ENCODE measurements at places on chromosomes 2 and 18.

DNA sequence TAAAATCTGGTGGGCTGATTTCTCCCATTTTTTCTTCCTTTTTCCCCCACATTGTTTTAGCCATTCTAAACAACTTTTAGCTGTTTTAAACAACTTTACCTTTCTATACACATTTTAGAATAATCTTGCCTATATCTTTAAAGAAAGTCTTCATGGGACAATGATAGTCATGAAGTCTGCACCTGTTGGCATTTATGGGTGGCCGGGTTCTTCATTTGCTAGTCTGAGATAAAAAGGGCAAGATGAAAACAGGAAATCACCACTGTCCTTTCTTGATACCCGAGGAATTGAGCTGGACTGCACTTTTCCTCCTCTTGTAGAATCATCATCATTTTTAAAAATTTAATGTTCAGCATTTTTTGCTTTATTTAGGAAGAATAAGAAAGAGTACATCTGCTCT, 104.5 kb downstream of the ATP9B start:
- no peak for DNase-seq

GRCh38 chr2:125707611-125708010, 948.3 kb upstream of the GYPC start:
- no peak for DNase-seq

DNA sequence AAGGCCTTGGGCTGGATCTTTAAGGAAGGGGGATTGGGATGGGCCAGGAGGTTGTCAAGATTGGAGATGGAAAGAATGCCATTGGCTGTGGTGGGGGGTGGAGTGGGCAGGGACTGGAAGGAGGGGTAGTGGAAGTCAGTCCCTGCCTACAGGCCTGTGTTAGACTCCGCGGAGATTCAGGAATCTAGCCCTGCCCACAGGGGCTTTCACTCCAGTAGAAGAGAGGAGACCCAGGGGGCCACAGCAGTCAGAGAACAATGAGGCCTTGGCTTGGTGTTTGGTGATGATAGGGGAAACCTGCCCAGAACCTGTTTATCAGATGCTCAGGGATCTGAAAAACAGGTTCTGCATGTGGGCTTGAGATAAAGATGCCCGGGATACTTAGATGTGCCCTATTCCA, 6.1 kb downstream of the STEAP3 start:
- no peak for DNase-seq

GRCh38 chr2:20738772-20739171, 71.8 kb downstream of the GDF7 start:
- no peak for DNase-seq

DNA sequence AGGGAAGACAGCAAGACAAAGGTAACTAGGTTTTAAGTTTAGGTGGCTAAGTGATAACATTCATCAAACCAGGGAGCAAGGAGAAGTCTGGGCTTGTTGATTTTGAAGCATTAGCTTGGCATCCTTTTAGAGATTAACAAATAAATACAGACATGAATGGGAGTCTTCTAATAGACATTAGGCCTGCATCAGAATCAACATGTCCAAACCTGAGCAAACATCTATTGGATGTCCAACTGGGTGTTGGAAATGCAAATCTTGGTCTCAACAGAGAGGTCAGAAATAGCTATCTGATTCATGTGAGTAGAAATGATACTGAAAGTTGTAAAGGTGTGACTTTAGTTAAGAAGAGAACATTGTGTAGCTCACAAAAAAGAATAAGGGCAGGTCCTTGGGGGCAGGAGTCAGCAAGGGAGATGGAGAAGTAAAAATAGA, 85.5 kb upstream of the RND3 start:
- no peak for DNase-seq

DNA sequence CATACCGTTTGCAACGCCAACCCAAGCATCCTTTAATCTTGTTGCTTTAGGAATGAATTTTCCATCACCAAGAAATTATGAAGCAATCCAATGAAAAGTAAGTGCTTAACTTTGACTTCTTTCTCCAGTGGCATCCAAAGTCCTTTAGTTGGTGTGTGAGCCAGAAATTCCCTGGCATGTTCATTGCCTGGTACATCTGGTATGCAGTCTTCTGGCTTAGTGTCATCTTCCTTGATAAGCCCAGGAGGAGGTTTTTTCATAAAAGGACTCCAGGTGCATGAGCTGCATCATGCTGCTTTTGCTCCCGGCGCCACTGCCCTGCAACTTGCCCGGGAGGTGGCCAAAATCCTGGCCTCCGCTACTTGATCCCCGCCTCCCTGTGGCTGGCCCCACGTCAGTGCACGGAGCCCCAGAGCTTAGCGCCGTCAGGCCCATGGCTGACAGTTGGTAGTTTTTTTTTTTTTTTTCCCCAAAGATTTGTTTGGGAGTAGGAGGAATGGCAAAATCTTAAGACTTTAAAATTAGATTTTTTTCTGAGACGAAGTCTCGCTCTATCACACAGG, 58.7 kb downstream of the PUM2 start:
- DNase-seq = no peak

- no peak for DNase-seq
Observed at GRCh38 chr18:240175-240574, 27.7 kb downstream of the THOC1 start.

DNA sequence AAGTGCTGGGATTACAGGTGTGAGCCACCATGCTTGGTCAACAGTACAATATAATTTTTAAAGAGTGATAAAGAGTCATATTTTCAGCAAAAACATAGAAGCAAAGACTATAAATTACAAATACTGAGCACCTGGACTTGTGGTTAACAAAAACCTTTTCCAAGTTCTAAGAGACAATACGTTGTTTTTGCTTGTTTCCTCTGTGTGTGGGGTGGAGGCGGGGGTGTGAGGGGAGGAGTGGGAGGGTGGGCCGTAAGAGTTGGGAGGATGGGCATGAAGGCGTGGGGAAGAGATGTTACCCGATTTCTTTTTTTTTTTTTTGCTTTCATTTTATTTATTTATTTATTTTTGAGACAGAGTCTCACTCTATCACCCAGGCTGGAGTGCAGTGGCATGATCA, 78.0 kb upstream of the WIPF1 start:
- DNase-seq = no peak

GRCh38 chr18:79402977-79403722, 7.4 kb downstream of the NFATC1 start:
- DNase-seq = no peak

DNA sequence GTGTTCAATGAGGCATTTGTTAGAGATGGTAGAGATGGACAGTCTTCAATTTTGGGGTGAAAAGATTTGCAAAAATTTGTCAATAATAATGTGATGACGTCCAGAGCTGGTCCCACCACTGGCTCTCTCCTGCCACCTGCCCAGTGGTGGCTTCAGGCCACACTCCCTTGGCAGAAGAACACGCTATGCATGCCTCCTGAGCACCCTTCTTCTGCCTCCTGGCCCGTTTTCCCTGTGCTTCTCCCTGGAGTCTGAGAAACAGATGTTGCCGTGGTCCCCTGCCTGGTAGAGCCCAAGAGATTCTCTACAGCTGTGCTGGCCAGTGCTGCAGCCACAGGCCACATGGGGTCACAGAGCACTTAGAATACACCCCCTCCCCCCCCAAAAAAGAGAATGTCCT, 33.6 kb downstream of the INPP5D start:
- DNase-seq = no peak

DNA sequence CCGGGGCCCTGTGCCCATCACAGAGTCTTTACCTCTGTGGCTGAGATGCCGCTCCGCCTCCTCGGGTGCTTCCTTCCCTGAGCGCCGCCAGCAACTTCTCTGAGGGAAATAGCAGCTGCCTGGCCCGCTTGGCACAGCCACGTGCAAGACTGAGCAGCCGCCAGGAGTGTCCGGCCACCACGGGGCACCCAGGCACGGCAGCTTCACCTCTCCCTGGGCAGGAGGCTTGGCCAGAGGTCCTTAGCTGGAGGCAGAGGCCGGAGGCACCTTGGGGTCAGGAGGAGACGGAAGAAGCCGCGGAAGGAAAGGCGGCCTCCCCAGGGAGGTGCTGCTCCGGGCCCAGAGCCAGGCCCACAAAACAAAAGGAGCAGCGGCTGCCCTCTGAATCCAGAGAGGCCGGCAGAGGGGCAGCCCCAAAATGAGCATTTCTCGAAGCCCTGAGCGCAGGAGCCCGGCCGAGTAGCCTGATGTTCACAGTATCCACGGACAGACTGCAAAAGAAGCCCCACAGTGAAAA, 6.0 kb upstream of the LIMS2 start:
- DNase-seq = no peak

DNA sequence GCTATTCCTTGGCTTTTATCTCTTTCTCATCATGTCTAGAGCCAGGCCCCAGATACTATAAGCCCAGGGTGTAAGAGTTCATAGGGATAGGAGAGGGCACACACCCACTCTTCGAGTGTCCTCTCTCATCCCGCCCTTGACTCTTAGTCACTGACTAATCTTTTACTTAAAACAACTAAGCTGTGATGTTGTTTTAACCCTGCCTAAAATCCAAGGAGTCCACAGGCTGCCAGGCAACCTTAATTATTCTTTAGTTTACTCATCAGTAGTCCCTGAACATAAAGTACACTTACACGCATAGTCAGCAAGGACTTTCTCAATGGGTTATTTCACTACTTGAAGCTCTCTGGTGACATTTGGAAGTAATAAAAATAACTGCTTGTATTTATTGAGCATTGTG, 28.4 kb downstream of the GREB1L start:
- no peak for DNase-seq

GRCh38 chr2:85913884-85914881, 25.4 kb upstream of the ST3GAL5 start:
- no peak for DNase-seq

DNA sequence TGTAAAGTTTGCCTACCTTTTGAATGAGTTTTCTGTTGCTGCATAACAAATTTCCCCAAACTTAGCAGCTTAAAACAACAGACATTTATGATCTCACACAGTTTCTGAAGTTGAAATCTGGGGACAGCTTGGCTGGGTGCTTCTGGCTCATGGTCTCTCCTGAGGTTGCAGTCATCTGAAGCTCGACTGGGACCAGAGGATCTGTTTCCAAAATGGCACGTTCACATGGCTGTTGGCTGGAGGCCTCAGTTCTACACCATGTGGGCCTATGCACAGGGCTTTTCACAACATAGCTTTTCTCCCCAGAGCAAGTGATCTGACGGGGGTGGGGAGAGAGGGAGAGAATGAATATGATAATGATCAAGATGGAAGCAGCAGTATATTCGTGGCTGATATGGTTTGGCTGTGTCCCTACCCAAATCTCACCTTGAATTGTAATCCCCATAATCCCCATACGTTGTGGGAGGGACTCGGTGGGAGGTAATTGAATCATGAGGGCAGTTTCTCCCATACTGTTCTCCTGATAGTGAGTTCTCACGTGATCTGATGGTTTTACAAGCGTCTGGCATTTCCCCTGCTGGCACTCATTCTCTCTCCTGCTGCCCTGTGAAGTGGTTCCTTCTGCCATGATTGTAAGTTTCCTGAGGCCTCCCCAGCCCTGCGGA, 3.5 kb downstream of the RALB start:
- no peak for DNase-seq

GRCh38 chr18:21406116-21406515, 164.1 kb downstream of the GREB1L start:
- no peak for DNase-seq

DNA sequence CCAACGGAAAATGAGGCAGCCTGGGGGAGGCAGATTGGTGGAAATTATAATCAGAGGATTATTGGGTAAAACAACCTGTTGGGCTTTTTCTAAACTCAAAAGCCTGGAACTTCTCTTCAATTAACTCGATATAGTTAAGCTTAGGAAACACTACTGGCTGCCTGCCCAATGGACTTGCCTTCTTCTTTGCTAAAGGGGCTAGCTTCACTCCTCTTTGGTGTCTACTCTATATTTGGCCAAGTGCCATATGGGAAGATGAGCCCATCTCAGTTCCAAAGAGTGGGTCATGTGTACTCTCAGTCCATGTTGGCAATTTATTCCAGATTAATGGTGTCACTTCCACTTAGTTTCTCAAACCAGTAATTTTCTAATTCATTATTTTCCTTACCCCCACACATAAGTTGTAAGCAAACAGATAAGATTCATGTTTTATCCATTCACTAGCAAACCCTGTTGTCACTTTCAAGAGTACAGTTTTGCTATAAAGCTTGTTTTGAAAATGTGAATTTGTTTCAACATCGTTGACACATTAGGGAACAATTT, 34.3 kb downstream of the DARS1 start:
- no peak for DNase-seq

DNA sequence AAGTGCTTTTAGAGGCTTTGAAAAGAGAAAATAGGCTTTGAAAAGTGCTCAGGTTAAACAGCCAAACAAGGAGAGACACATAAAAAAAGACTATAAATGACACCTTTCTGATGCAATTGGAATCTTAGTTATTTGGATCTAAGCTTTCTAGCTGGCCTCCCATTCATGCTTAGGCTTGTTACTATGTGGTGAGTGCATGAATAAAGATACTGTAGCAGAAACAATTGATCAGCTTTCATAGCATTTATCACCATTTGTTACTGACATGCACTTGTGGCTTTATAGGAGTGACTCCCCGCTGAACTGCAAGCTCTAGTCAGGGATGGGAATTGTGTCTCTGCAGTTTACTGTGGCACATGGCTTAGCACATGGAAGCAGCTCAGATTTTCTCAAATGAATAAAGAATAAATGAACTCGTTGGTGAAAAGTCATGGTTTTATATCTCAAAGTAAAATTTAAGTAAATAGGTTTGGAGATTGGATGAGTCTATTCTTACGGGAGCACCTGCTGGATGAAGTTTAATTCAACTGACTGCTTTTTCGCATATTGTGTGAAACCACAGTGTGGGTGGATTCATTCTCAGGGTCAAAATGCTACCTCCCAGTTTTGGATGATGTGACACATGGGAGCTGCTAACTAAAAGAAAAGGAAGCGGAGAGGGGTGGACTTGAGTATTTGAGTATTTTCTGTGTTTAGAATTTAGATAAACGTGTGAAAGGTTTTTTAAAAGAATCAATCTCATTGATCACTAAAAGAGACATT, 91.1 kb upstream of the NOL4 start:
- no peak for DNase-seq

DNA sequence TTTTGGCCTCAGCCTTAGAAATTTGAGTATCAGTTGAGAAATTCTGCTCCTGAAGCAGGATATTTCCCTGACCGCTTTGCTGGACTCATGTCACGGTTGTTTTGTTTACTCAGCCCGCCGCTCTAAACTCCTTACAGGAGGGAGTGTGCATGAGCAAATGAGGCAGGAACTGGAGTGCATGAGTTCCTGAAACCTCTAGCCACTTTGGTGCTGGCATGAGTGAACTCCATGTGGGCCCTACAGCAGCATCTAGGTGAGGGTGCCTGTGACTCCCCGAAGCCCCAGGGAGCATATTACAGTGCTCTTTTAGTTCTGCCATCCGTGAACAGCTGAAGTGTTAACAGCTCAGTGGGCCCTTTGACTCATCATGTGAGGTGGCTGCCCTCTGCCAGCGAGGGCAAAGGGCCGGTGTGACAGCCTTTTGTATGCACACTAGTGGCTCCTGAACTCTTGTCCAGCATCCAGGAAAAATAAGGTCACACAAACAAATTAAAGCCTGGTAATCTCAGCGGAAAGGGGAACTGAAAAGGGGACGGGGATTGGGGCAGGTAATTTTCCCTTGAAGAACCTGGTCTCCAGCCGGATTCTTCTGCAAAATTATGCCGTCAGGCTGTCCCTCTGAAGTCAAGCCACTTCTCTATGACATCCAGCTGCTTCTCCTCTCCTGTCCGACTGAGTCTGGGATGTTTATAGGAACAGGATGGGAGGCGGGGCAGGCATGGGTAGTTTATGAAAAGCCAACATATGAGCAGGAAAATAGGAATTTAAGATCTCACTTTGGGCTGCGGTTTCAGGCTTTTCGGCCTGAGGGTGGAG, 1668.7 kb downstream of the SUCLG1 start:
- no peak for DNase-seq
